ENCODE measurements at places on chromosomes 4 and X. TPM values are rescaled to one million over a fixed set of nuclear protein-coding genes. Genes with fewer than 3 reads are reported as not detected.

GPR82 gene
- 0.33 TPM for total RNA-seq

ENAM gene
- total RNA-seq = not detected

- H3K36me3 ChIP-seq = no peaks in the 10 kb centered on the region
- no peaks in the 10 kb centered on the region for H3K4me1 ChIP-seq
- no peaks in the 10 kb centered on the region for H3K27me3 ChIP-seq
- no peak overlapping the region for H3K27ac ChIP-seq
- no peak overlapping the region for H3K4me3 ChIP-seq
These were observed 427.3 kb upstream of the RASGEF1B start for GRCh38 chr4:81898862-81899504.

GRCh38 chr4:55255179-55255578, 90.9 kb upstream of the SRD5A3 start:
- DNase-seq = no peak
- no peak overlapping the region for H3K4me3 ChIP-seq
- no peaks in the 10 kb centered on the region for H3K36me3 ChIP-seq
- H3K27ac ChIP-seq = no peak overlapping the region
- H3K4me1 ChIP-seq = peaks cover 2% of the 10 kb centered on the region
- no peaks in the 10 kb centered on the region for H3K27me3 ChIP-seq

DNA sequence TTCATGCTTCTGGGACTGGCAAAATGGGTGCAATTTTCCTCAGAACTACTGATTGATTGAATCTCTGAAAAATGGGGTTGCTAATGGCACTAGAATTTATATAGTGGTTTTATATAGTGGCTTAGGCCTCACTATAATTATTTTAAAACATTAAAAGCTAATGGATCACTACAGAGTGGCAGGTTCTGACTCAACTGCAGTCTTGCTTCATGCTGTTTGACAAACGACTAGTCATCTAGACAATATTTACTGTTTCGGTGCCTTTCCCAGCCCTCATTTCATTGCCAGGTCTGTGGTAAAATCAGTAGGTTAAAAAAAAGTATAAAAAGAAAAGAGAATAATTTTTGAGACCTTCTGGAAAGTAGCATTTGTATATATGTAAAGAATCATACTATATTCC, 352.8 kb upstream of the ATOH1 start:
- no peak overlapping the region for H3K27ac ChIP-seq
- no peaks in the 10 kb centered on the region for H3K27me3 ChIP-seq
- H3K4me1 ChIP-seq = no peaks in the 10 kb centered on the region
- no peaks in the 10 kb centered on the region for H3K36me3 ChIP-seq

- no peaks in the 10 kb centered on the region for H3K27me3 ChIP-seq
- no peak overlapping the region for H3K27ac ChIP-seq
- peak overlapping the region; percentile 24 for H3K4me3 ChIP-seq
- peaks cover 9% of the 10 kb centered on the region for H3K4me1 ChIP-seq
These were observed 35.0 kb upstream of the CLCN4 start for GRCh38 chrX:10121787-10122186.

DNA sequence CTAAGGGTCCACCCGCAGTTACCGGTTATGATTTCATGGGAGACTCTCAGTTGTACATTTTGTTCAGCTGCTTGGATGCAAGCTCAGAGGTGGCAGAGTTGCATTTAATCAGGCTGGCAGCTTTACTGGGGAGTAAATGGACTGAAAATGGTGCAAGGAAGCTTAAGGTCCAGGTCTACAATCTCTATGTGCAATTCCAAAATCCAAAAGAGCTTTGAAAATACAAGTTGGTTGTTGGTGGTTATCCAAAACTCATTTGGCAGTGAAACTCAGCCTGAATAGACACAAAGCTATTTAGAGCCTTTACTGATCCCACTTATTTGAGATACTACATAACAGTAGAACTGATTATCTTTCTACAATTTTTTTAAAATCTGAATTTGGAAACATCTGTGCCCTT, 11.8 kb upstream of the ZFP42 start:
- H3K36me3 ChIP-seq = no peaks in the 10 kb centered on the region
- no peak for DNase-seq
- H3K27ac ChIP-seq = no peak overlapping the region
- H3K4me3 ChIP-seq = no peak overlapping the region
- H3K4me1 ChIP-seq = no peaks in the 10 kb centered on the region
